Suprapubic skin (tissue), 4 donors: ENCODE measurements at places on chromosomes 2 and 18. TPM values are rescaled to one million over a fixed set of nuclear protein-coding genes. Genes with fewer than 3 reads are reported as not detected.
A peak's percentile ranks its signal among the peaks of the same experiment; 100 is the strongest.

DNA sequence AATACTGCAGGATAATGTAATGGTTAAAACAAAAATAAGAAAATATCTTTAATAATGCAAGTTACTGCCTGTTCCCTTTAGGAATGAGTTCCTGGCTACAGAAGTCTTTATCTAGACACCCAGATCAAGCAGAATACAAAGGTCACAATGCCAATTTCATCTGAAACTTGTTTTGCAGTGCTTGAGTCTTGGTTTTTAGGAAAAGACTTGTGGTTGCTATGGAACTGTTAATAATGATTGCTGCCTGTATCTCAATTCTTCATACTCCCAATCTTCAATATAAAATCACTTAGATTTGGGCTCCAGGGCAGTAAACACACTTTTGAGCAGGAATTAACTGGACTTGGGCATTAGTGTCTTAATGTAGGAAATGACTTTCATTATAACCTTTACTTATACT is 14.2 kb downstream of the CAVIN2 start:
- H3K4me1 ChIP-seq: peaks cover 4% of the 10 kb centered on the region
- H3K27me3 ChIP-seq: no peaks in the 10 kb centered on the region
- no peak for DNase-seq
- H3K36me3 ChIP-seq: no peaks in the 10 kb centered on the region
- H3K27ac ChIP-seq: no peak overlapping the region

- H3K36me3 ChIP-seq: no peaks in the 10 kb centered on the region
- H3K4me3 ChIP-seq: no peak overlapping the region
- peaks cover 4% of the 10 kb centered on the region for H3K4me1 ChIP-seq
- H3K27ac ChIP-seq: no peak overlapping the region
- no peak for DNase-seq
These were observed 72.1 kb downstream of the OSBPL6 start for GRCh38 chr2:178266445-178266844.

- no peaks in the 10 kb centered on the region for H3K27me3 ChIP-seq
- H3K4me3 ChIP-seq: no peak overlapping the region
- DNase-seq: no peak
- H3K4me1 ChIP-seq: no peaks in the 10 kb centered on the region
These were observed 992.7 kb downstream of the BCL11A start for GRCh38 chr2:59560769-59561168.

- peaks cover 56% of the 10 kb centered on the region for H3K4me1 ChIP-seq
- peaks cover 43% of the 10 kb centered on the region for H3K36me3 ChIP-seq
- H3K27ac ChIP-seq: peak overlapping the region; percentile 79
These were observed 585 bp downstream of the PNKD start for GRCh38 chr2:218270721-218271486.

DNA sequence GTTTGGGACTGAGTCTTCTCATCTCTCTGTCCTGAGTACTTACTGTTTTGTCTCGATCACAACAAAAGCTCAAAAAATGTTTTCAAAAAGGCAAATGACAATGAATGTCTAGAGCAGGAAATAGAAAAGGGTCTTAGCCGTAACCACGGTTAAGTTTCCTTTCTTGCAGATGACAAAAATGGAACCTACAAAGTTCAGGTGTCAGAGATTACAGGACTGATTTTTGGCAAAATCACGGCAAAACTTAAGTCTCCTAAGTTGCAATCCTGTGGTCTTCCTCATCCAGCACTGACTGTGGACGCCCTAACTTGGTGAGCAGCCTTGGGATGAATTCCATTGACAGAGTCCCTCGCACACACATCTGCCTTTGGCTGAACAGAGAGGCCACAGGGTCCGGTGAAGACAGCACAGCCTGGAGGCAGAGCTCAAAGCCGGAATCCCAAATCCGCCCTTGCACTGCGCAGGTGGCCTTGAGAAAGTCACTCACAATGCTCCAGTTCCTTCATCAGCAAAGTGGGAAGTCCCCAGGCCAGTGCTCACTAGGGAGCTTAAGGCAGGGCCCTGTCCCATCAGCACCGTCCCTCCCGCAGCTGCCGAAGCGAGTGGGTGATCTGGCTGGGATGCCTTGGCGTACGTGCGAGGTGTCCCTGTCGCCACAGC is 55.2 kb downstream of the EIPR1 start:
- no peak for DNase-seq
- H3K27ac ChIP-seq: no peak overlapping the region
- no peak overlapping the region for H3K4me3 ChIP-seq
- H3K36me3 ChIP-seq: peaks cover 7% of the 10 kb centered on the region
- H3K27me3 ChIP-seq: no peaks in the 10 kb centered on the region
- H3K4me1 ChIP-seq: no peaks in the 10 kb centered on the region

DNA sequence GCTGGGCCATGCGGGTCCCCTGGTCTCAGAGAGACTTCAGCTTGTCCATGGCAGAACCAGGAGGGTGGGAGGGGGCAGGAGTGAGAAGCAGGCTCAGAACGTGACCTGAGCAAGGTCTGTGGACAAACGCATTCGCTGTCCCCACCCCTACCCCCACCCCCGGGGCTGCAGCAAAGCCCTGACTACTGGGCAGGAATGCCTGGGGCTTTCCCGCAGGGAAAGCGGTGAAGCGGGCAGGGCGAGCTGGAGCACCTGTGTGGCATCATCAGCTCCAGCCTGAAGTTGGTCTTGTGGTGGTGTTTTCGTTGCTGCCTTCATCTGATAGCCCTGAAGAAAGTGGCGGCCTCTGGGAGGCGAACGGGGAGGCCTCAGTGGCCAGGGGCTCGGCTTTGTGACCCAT is 26.1 kb upstream of the ALKAL2 start:
- H3K27ac ChIP-seq: no peak overlapping the region
- no peaks in the 10 kb centered on the region for H3K27me3 ChIP-seq
- no peak for DNase-seq

DNA sequence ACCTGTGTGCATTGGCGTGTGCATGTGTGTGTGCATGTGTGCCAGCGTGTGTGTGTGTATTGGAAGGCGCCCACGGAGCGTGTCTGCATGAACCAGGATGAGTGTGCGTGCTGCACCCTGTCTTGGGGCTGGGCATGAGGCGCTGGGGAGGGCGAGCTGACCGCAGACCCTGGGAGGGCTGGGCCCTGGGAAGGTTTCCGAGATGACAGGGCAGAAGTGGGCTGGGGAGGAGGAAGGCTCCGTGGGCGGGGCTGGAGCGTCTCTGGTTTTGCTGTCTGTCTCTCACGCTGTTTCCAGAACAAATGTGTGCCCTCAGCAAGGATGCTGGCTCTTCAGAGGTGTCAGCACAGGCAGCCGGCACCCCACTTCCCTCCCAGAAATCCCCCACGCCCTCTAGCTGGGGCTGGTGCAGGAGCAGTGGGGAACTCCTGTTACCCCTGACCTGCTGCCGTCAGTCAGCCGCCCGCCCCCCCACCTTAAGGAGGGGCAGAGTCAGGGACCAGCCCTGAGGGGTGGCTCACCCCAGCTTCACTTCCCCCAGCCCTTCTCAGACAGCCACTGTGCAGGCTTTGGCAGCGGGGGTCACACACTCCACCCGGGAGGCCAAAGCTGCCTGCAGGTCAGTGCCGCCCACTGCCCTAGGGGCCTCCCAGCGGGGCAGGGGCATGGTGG is at the start of gene GPR35:
GPR35 (plus strand) TSS at position 531 of the 672 bp plus-strand sequence. CDS start 4,473 bp downstream, outside the sequence.
- H3K4me3 ChIP-seq: no peak within 1 kb of the TSS
- no peak within 1 kb of the TSS for H3K27ac ChIP-seq
- DNase-seq: peak; percentile 79
- no peaks in the 10 kb centered on the region for H3K27me3 ChIP-seq
- no peaks in the 10 kb centered on the region for H3K36me3 ChIP-seq

- no peaks in the 10 kb centered on the region for H3K36me3 ChIP-seq
- no peaks in the 10 kb centered on the region for H3K27me3 ChIP-seq
- H3K4me3 ChIP-seq: no peak overlapping the region
These were observed 315.7 kb upstream of the CWC22 start for GRCh38 chr2:180322781-180323180.

GRCh38 chr18:29838556-29838955 is 1204.0 kb downstream of the DSC3 start:
- H3K4me3 ChIP-seq: no peak overlapping the region
- no peak overlapping the region for H3K27ac ChIP-seq
- no peaks in the 10 kb centered on the region for H3K27me3 ChIP-seq
- no peaks in the 10 kb centered on the region for H3K36me3 ChIP-seq
- DNase-seq: no peak
- no peaks in the 10 kb centered on the region for H3K4me1 ChIP-seq

- no peak overlapping the region for H3K27ac ChIP-seq
- DNase-seq: no peak
- no peaks in the 10 kb centered on the region for H3K27me3 ChIP-seq
- no peak overlapping the region for H3K4me3 ChIP-seq
- no peaks in the 10 kb centered on the region for H3K36me3 ChIP-seq
These were observed 28.3 kb downstream of the CSRNP3 start for GRCh38 chr2:165497659-165498317.

GRCh38 chr2:45259138-45259537 is 249.9 kb upstream of the SIX2 start:
- no peaks in the 10 kb centered on the region for H3K36me3 ChIP-seq
- H3K4me1 ChIP-seq: peaks cover 8% of the 10 kb centered on the region
- H3K4me3 ChIP-seq: no peak overlapping the region
- DNase-seq: no peak
- H3K27ac ChIP-seq: no peak overlapping the region

- no peak overlapping the region for H3K4me3 ChIP-seq
- H3K27me3 ChIP-seq: no peaks in the 10 kb centered on the region
- no peaks in the 10 kb centered on the region for H3K4me1 ChIP-seq
- H3K36me3 ChIP-seq: no peaks in the 10 kb centered on the region
These were observed 37.7 kb upstream of the RNF103 start for GRCh38 chr2:86661333-86661732.

DNA sequence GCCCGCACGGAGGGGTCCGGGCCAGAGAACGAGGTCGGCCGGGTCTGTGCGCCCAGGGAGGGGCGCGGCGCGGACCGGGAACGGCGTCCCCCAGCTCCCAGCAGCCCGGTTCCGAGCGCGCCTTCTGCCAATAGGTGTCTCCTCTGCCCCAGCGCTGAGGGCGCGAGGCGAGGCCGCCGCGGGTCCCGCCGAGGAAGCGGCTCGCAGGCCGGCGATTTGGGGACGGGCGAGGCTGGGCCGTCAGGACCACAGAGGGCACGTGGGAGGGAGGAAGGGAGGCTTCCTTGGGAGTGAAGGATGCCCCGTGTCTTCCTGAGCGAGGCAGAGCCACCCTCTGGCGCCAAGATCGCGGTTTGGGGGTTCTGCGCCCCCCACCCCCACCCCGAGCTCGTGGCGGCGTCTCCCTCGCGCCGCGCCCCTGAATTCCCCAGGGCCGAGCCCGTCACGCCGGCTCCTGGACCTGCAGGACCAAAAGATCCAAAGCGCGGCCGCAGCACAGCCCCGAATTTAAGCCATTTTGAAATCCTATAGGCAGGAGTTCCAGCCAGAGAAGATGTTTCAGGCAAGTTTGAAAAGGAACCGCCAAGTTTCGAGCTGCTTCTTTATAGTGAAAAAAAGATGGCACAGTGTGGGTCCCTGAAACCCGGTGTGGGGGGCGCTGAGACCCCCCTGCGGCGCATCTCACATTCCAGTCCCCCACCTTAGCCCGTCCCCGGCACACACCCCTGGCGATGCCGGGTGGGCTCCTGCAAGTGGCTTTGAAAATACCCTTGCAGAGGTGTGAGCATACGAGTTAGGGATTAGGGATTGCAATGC is 909 bp downstream of the NFATC1 start:
- no peak for DNase-seq
- peak overlapping the region; percentile 58 for H3K4me3 ChIP-seq
- H3K36me3 ChIP-seq: no peaks in the 10 kb centered on the region

TWIST2 gene
- 35.1 TPM for total RNA-seq

ASB18 gene
- total RNA-seq: not detected

EVA1A gene
- 9.5 TPM for total RNA-seq

OTX1 gene
- total RNA-seq: 6.6 TPM
